Esophagus muscularis mucosa (tissue), 4 donors: ENCODE measurements at places on chromosomes 2 and 18.
A peak's percentile ranks its signal among the peaks of the same experiment; 100 is the strongest.

- DNase-seq, result no peak
Measured at GRCh38 chr2:120570546-120570945, 165.1 kb upstream of the GLI2 start.

DNA sequence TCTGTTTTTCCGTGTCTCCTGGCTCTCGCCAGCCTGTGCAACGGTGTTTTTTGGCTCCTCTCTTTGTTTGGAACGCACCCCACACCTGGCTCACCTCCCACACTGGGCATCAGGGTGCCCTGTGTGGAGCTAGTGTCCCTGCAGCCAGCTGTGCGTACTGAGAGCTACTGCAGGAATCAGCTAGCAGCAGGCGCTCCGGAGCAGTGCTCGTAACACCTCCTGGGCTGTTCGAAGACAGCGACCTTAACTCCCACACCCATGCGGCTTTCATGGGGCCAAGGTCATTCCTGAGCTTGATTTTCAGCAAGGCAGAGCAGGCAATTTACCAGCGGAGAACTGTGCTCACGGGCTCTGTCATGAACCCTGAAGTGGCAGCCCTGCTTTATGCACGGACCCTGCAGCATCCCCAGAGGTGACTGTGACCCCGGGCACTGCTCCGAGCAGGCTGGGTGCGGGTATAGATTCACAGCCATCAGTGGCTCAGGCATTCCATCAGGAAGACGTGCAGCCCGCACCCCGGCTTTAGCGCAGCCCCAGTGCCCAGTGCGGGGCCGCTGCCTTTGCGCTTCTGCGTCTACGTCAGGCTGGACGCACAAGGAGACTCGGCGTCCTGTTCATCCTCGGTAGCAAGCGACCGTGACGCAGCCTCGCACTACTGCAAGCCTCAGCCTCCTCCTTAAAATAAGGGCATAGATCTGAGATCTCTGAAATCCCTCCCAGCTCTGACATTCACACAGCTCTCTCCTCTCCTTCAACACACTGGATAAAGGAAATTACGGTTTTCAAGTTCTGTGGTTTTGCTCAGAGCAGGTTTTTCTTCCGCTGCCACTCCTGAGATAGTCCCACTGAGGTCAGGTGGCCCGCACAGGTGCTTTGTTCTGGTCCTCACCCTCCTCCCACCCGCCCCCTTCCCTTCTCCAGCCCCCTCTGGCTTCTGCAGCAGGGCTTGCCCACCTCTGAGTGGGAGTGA, 58.2 kb downstream of the ADI1 start:
- DNase-seq, result no peak

- DNase-seq, result no peak
Measured at GRCh38 chr2:204972606-204973336, 427.5 kb downstream of the PARD3B start.

GRCh38 chr2:11678306-11678960, 8.4 kb upstream of the NTSR2 start:
- DNase-seq, result no peak

DNA sequence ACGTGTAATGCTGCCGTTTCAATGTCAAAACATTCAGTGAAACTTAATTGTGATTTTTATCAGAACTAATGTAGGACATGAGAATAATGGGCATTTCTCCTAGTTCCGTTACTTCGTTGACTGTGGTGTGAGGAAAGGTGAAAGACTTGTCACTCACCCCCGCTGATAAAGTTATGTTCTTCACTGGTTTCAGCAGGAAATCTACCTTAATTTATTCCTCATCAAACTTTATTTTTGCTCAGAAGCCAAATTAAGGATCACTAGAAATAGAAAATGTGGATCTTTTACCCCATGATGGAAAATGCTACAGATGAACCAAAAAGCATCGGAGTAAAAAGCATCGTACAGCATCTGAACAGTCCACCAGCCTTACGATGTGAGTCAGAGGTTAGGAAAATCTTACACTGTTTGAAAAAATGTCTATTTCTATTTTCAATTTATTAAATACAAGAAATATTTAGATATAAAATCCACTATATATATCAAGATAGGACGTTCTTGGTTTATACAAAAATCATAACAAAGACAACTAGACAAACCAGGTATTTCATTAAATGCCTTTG, 1.0 kb upstream of the ROCK1 start:
- DNase-seq, result no peak

- no peak for DNase-seq
Measured at GRCh38 chr2:174959787-174960186, 45.4 kb downstream of the CHN1 start.

- no peak for DNase-seq
Measured at GRCh38 chr2:215098875-215099274, 39.6 kb downstream of the ABCA12 start.

GRCh38 chr2:42141687-42142546, 27.2 kb upstream of the EML4 start:
- no peak for DNase-seq

GRCh38 chr2:173419506-173419905, 64.8 kb downstream of the CDCA7 start:
- DNase-seq, result no peak

- DNase-seq, result no peak
Measured at GRCh38 chr2:174217869-174218268, 30.5 kb downstream of the OLA1 start.

GRCh38 chr18:46866523-46866922, 50.8 kb downstream of the PIAS2 start:
- DNase-seq, result no peak

DNA sequence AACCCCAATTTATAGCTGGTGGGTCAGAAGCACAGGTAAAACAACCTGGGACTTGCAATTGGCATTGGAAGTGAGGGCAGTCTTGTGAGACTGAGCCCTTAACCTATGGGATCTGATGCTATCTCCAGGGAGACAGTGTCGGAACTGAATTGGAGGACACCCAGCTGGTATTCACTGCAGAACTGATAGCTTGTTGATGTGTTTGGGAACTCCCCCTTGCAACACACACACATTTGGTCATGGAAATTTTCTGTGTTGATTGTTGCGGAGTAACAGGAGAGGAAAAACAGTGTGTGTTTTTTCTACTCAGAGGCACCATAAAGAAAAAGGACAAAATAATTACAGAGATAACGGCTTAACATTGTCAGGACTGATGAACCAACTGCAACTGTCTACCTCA, 16.1 kb downstream of the TPGS2 start:
- DNase-seq, result no peak

GRCh38 chr2:33059471-33060156, 112.9 kb downstream of the LTBP1 start:
- no peak for DNase-seq

DNA sequence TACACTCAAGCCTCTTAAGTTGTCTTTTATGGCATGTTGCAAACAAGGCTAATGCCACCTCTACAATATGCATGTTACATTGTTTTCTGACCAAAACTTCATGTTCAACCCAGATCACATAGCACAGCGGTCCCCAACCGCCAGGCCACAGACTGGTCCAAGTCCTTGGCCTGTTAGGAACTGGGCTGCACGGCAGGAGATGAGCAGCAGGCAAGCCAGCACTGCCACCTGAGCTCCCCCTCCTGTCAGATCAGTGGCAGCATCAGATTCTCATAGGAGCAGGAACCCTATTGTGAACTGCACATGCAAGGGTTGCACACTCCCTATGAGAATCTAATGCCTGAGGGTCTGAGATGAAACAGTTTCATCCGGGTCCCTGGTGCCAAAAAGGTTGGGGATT, 324.8 kb upstream of the CHAC2 start:
- DNase-seq, result no peak

GRCh38 chr2:14614017-14614416, 18.5 kb upstream of the LRATD1 start:
- no peak for DNase-seq

DNA sequence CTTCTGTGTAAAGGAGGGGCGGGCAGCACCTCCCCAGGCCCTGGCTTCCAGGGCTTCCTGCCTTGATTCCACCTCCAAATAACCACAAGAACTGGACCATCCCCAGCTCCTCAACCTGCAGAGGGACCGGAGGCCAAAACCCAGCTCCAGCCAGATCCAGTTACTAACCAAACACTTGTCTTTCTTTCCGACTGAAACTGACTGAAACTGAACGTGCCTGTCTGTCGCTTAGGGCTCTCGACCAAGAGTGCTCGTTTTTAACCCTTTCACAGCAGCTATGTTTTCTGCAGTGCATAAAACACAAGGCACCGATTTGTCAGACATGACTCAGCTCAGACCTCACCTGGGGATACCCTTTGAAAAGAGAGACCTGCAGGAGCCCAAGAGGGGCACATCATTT, 249.9 kb upstream of the SIX2 start:
- DNase-seq, result peak; percentile 75

DNA sequence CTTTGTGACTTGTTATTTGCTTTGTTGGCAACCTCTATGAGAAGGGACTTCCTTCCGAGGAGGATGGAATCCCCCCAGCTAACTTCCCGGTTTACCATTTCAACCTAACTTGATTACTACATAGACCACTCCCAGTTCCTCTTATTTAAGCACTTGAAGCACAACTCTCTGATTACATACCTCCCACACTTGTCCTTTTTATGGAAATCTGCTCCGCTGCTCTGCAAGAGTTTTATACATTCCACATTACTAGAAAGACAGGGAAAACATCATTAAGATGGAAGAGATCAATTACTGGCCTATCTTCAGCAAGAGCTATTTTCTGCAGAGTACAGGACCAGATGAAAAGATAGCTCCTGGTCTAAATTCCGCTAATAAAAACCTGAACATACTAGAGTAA, 160.0 kb upstream of the PGAP1 start:
- DNase-seq, result no peak

DNA sequence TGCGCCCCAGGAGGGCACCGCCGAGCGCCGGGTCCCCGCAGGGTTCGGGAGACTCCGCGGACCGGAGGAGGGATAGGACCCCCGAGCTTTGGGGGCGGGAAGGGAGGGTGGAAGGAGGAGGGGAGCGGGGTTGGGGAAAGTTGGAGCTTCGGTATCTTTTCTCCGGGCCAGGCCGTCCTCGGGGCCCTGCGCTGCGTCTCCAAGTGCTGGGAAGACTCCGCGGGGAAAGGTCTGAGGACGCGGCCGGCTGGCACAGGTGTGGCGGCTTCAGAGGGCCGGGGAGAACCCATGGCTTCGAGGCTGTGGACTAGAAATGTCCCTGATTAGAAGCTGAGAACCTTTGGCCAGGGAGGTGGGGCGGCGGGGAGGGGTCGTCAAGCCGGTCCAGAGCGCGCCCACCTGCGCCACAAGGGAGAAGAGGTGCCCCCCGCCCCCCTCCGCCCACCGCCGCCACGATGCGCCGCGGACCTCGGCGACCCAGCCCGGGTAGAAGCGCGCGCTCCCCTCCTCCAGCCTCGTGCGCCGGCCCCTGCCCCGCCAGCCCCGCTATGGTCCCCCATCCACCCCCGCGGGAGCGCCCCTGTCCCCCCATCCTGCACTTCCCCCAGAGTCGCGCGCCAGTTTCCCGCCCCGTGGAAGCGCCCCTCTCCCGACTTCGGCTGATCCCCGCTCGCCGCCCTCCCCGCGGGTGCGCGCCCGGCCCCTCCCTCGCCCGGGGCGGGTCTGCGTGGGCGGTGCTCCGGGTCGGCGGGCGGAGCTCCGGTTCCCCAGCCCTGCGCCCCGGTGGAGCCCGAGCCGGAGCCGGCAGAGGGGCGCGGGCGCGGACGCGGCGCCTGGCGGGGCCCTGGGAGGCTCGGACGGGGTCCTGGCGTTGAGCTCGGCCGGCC, at the start of gene SNTG2:
Gene SNTG2, plus strand, starts transcription at position 770 of the 887 bp plus-strand sequence. CDS start 148 bp downstream, outside the sequence.
- DNase-seq, result peak; percentile 53

DNA sequence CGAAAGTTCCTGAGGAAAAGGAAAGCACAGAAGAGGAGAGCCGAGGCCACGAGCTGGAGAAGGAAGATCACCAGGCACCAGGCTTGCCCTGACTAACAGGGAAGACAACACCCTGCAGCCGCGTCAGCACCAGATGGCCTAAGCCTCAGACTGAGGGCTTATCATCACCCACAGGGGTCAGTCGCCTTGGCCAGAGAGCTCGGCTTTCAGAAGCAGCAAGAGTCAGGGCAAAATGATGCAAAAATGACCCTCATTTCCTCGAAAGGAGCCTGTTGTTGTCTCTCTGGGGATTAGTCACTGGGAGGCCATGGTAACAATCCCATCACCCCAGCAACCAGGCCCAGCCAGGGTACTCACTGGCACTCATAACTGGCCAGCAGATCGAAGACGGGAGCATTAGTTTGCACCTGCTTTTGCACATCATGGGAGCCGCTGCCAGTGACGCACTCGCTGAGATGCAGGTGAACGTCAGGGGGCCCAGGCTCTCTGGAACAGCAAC, 42.7 kb upstream of the ZFP36L2 start:
- DNase-seq, result peak; percentile 97

DNA sequence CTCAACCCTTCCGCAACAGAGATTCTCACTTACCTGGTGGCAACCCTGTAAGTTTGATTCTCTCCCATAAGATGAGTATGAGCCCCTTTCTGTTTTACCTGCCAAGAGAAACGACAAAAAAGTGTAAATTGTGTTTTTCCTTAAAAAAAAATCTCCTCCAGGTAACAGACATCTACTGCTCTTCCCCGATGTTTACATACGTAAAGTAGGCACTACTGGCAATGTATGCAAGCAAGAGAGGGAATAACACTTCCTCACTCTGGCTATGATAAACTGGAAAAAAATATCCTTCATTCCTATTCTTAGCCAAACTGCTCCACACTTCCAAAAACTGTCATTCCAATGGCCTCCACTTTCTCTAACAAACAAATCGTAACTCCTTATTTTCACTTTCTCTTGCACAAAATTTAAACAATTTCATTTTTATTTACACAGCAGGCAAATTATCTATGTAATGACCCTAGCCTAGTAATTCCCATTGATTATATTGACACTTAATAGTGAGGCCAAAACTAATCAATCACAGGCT, 184.5 kb downstream of the TCF4 start:
- DNase-seq, result no peak

GRCh38 chr2:85577386-85578242, at the start of gene VAMP8:
VAMP8 (plus strand) TSS chr2:85577586; CDS start chr2:85577647, 61 bp downstream.
- DNase-seq, result no peak

DNA sequence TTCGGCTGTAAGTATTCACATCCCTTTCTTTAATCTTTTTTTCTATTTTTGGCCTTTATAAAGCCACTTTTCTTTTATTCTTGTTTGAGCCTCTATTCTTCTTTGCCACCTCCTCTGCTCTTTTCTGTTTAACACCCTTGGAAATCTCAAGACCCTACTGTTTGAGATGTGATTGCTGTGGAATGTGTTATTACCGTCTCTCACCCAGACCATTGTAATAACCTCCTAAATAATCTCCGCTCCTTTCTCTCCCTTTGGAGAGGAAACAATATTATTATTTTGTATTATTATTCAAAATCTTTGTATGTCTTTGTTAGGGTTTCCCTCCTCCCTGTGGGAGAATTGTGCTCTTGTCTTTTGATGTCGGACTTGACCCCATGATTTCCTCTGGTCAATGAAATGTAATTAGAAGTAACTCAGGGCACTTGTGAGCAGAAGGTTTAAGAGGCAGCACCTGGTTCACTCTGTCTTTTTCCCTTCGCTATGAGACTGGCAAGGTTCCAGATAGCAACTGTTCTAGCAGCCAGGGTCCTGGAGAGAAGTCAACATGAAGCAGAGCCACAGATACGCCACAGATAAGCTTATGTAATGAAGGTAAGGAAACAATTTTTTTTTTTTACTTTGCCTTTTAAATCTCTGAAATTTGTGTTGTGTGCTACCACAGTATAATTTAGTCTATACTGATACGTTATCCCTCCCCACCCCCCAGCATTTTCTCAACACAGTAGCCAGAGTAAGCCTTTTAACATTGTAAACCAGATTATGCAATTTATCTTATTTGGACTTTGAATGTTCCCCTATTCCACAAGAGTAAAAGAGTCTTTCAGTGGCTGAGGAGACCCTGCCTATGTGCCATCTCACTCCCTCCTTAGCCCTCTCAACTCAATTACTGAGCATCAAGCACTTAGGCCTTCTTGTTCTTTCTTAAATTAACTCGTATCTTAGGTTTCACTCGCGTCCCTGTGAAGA, 601.2 kb upstream of the ZNF804A start:
- DNase-seq, result no peak
